ENCODE measurements at places on chromosomes 3 and 15. TPM values are rescaled to one million over a fixed set of nuclear protein-coding genes. Genes with fewer than 3 reads are reported as not detected.

SAXO2 gene
- total RNA-seq = not detected

ZNF860 gene
- not detected for total RNA-seq

POPDC2 gene
- total RNA-seq = 0.07 TPM

LMCD1 gene
- total RNA-seq = 2.6 TPM

HMG20A gene
- total RNA-seq = 6.2 TPM

DCLK3 gene
- not detected for total RNA-seq

LRRC34 gene
- 3.9 TPM for total RNA-seq

BUB1B gene
- total RNA-seq = 55.0 TPM

NDN gene
- total RNA-seq = 43.3 TPM

TGM5 gene
- total RNA-seq = not detected

SYNPR gene
- total RNA-seq = not detected

CIB1 gene
- total RNA-seq = 48.7 TPM

DET1 gene
- total RNA-seq = 4.0 TPM

IFRD2 gene
- total RNA-seq = 87.8 TPM

SLC12A8 gene
- 52.7 TPM for total RNA-seq

SCAANT1 gene
- not detected for total RNA-seq

CCDC39 gene
- total RNA-seq = not detected

OR5K2 gene
- not detected for total RNA-seq

CPLX3 gene
- not detected for total RNA-seq

IL5RA gene
- total RNA-seq = not detected

C3orf49 gene
- not detected for total RNA-seq

CCDC51 gene
- 26.9 TPM for total RNA-seq

VEPH1 gene
- not detected for total RNA-seq

B3GALNT1 gene
- 70.2 TPM for total RNA-seq

ANKUB1 gene
- total RNA-seq = not detected

CLRN1 gene
- total RNA-seq = not detected

DZIP3 gene
- total RNA-seq = 4.4 TPM

FBLN2 gene
- total RNA-seq = 59.9 TPM

EAF2 gene
- total RNA-seq = 0.66 TPM

FOXB1 gene
- total RNA-seq = not detected

GHSR gene
- total RNA-seq = not detected

GATM gene
- 0.23 TPM for total RNA-seq

CASR gene
- total RNA-seq = not detected

THAP10 gene
- 5.6 TPM for total RNA-seq

AAGAB gene
- 63.7 TPM for total RNA-seq

SLC38A3 gene
- total RNA-seq = not detected

FAM174B gene
- 3.0 TPM for total RNA-seq

MORC1 gene
- total RNA-seq = not detected

SIDT1 gene
- total RNA-seq = not detected

All from MG63 (cell line).